ENCODE measurements at places on chromosomes 2 and 18. TPM values are rescaled to one million over a fixed set of nuclear protein-coding genes. Genes with fewer than 3 reads are reported as not detected.
A peak's percentile ranks its signal among the peaks of the same experiment; 100 is the strongest.

- DNase-seq: no peak
These were observed 13.4 kb upstream of the CREG2 start for GRCh38 chr2:101400506-101401325.

- DNase-seq: no peak
These were observed 107.6 kb downstream of the HAUS1 start for GRCh38 chr18:46211816-46212215.

DNA sequence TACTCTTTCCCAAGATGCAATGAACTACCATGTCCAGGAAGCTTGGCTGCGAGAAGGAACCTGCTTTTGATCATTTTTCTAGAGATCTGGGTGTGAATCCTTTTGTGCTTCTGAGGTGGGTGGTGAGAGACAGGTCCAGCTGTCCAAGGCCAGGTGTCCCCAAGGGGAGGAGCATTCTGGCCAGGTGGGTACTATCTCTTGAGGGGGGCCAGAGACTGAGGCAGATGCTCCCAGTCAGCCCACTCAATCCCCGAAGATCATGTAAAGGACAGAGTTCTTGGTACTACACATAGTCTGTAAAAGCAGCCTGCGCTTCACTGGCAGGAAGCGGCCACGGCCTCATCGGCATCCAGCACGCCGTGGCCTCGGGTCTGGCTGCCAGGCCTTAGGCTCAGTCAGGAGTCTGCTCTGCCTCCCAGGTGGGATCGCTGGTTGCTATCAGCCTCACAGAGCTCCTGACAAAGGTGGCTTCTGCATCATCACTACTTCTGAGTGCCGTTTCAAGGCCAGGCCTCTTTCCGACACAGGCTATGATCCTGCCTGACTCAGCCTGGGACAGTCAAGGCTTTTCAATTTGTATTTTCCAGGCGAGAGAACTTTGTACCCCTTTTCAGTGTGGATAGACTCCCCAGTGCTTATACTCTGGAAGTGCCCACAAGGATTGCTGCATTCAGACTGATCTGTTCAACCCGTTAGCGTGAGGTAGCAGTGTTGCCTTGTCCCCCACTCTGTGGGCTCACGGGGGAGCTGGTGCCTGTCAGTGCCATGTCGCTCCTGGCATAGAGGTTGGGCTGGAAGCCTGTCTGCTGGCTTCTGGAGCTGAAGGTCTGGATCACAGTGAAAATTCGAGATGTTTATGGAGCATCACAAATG, 29.1 kb downstream of the STK25 start:
- DNase-seq: no peak

Gene COLEC11
- total RNA-seq: 0.52 TPM

- DNase-seq: no peak
These were observed 101.1 kb upstream of the TFCP2L1 start for GRCh38 chr2:121386102-121386501.

DNA sequence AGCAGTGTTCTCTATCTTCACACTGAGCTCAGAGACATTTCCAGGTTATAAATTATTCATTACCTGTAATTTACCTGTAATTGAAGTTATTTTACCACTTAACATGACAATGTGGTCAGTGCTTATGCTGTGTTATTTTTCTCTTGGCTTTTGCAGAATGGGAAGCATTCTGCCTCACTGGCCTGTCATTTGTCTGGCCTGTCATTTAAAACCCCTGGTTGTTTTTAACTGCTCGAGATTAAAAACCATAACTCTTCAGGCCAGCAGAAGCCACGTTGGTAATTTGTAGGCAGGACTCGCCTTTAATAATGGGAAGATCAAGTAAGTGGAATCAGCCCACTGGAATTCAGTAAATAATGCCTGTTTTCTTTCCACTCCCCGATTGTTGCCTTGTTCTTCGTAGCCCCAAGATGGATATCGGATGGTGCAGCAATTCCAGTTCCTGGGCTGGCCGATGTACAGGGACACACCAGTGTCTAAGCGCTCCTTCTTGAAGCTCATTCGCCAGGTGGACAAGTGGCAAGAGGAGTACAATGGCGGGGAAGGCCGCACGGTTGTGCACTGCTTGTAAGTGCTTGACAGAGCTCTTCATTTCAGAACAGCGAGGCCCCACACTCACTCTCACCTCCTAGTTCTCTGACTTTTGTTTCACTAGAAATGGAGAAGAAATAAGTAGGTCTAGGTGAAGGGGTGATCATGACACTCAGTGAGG, 222.4 kb upstream of the RAB12 start:
- DNase-seq: no peak

DNA sequence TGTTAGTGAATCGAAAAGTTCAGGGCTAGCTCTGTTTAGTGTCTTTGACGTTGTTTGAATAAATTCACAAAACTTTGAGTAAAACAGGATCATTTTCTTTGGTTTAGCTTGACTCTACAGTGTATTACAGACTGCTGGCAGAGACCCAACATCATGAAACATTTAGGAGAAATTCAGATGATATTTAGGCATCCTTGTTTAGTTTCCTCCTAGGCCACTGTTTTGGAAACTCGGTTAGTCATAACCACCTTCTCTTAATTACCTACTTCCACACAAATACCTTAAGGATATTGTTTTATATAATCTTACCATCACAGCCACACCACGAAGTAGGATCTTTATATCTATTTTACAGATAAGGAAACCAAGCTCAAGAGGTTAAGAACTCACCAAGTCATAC, 7.8 kb downstream of the LIMS1 start:
- DNase-seq: no peak

- no peak for DNase-seq
These were observed 94.8 kb upstream of the CREB1 start for GRCh38 chr2:207434899-207435465.

Gene FOXI3
- not detected for total RNA-seq

GRCh38 chr2:8437949-8438400, 243.9 kb upstream of the ID2 start:
- no peak for DNase-seq

GRCh38 chr2:11144077-11144737, 11.1 kb upstream of the SLC66A3 start:
- DNase-seq: no peak

Gene FAP
- total RNA-seq: not detected

Gene HOXD1
- total RNA-seq: not detected

GRCh38 chr18:29501952-29502351, 1325.0 kb upstream of the CDH2 start:
- DNase-seq: no peak

DNA sequence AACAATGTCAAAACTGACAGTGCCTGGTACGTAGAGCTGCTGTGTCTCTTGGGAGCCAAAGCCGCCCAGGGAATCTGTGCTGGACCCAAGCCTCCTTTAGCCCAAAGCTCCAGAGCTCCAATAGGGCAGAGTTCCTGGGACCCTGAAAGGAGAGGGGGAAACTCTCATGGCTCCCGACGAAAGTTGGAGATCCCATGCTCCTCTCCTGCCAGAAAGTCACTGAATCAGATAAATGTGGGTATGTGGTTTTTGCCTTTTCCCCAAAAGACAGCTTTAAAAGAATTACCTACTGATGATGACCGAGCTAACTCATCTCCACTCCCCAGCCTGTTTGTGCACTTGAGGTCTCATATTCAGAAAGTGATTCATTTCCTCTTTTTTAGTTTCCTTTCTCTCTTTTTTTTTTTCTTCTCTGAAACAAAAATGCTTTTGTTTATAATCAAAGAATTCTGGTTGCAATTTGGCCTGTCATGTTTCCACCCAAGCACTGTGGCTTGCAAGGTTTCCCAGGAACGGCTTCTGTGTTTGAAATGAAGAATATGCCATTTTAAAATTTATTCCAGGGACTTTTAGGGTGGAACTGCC, 14.1 kb upstream of the PMAIP1 start:
- DNase-seq: peak; percentile 21

DNA sequence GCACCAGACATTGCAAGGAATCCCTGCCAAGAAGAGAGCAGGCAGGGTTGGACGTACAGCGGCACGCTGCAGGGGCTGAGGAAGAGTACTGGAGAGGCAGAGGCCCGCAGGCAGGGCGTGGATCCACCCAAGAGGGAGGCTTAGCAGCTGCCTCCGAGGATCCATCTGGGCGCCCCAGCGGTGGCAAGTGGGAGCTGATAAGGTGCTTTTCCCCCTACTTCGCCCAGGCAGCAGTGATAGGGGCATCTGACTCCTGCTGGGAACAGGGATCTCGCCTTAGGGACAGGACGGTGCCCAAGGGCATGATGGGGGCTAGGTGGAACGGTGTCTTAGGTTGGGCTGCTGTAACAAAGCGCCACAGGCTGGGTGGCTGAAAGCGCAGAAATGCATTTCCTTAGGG, 67.4 kb upstream of the HS6ST1 start:
- no peak for DNase-seq

GRCh38 chr2:235562065-235562747, 68.4 kb downstream of the AGAP1 start:
- DNase-seq: no peak

DNA sequence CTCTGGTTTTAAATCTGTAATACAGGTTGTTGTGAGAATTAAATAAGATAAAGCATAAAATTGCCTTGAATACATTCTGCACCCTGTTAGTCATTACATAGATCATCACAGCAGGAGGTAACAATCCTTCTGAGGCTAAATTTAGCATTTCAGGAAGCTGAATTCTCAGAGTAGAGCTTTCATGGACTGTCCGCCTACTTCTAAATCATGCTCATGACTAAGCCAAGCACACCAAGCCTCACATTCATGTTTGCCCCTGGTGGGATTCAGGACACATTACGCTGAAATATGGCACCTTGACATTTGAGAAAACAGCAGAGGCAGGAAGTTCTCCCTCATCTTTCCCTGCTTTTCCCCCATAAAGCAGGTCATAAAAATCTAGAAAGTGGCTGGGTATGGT, 16.6 kb upstream of the PIK3C3 start:
- no peak for DNase-seq

Gene LBH
- 85.0 TPM for total RNA-seq

DNA sequence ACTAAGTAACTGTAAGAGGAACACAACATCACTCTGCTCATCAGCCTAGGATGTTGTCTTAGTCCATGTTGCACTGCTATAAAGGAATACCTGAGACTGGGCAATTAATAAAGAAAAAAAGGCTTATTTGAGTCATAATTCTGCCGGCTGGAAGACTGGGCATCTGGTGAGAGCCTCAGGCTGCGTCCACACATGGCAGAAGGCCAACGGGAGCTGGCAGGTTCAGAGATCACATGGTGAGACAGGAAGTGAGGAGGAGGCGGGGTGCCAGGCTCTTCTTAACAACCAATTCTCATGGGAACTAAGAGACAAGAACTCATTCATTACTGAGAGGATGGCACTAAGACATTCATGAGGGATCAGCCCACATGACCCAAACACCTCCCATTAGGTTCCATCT, 46.8 kb downstream of the EPG5 start:
- no peak for DNase-seq

Gene FAM161A
- 6.0 TPM for total RNA-seq

Gene PSMA8
- 3.6 TPM for total RNA-seq

Gene SCTR
- not detected for total RNA-seq

GRCh38 chr2:88837511-88838160, 146.2 kb downstream of the RPIA start:
- DNase-seq: no peak

DNA sequence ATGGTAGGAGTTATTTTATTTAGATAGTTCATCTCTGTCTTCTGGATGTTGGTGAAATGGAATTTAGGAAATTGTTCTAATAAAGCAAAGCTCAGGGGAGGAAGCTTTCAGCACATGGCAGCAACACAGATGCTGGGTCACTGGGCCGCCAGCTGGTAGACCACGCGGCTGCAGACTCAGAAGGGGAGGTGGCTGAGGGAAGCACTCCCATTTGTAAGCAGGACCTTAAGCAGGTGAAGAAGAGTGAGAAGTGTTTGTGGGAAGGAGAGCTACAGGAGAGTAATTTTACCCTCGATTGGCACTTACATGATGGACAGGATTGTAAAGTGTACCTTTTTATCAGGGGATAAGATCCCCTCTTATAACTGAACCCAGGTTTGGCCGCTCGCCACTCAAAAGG, 24.4 kb downstream of the NMS start:
- DNase-seq: no peak

DNA sequence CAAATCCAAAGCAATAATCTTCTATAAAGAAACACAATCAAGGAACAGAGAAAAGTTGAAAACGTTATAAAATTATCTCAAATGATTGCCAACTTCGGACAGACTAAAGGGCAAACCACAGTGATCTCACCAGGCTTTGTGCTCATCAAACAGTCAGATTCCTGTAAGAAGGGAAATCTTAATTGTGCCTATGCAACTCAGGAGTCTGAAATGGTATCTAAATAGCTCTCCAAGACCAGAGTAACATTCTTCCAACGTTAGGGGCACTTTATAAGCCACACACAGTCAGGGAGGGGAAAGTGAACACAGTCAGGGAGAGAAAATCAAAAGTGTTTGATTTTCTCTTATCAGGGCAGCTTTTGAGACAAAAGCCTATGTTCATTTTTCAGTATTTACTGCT, 29.4 kb downstream of the PLEKHM3 start:
- DNase-seq: no peak

- DNase-seq: no peak
These were observed 29.0 kb upstream of the MAPRE3 start for GRCh38 chr2:26941486-26941885.

DNA sequence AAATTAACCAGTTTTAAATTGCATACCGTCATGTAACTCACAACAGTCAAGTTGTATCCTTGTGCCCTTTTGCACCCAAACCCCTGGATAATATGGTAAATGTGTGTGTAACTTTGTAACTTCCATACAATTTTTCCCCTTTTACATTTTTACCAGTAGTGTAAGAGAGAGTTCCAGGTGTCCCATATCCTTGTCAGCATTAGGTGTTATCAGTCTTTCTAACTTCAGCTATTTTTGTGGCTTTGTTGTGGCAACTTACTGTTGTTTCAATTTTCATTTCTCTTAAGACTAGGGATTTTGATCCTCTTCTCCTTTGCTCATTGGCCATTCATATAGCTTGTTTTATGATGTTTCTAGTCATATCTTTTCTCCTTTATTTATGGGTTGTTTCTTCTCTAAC, 94.6 kb downstream of the LCLAT1 start:
- DNase-seq: no peak

DNA sequence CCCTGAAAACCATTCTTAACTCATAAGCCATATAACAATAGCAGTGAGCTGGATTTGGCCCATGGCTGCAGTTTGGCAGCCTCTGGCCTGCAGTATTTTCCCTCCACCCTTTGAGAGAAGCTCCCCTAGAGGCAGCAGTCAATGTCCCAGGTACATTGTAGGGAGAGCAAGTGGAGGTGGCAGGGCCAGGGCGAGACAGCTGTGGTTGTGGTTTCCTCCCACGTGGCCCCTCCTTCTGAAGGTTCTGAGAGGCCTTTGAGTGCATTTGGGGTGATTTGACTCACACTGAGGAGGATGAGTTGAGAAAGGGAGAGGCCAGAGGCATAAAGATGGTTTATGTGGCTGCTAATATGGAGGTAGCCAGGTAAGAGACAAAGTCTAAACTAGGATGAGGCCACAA, 45.5 kb upstream of the LDAH start:
- peak; percentile 72 for DNase-seq

DNA sequence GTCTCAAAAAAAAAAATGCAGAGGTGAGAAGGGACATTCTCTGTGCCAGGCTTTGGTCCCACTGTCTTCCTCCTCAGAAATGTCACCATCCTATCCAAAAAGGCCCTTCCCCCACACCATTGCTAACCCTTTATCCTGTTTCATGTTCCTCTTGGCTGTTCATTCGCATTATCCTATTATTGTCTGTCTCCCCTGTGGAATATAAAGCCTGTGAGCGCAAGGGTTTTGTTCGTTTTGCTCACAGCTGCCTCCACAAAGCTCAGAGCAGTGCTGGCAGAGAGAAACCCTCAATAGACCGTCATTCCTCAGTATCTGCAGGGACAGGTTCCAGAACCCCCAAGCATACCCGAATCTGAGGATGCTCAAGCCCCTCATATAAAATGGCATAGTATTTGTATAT, 91.8 kb downstream of the LOXHD1 start:
- DNase-seq: no peak

Measured in activated naive CD8-positive, alpha-beta T cell treated with anti-CD3 and anti-CD28 coated beads for 36 hours (primary cell).